ENCODE measurements at places on chromosomes 16 and 17.
A peak's percentile ranks its signal among the peaks of the same experiment; 100 is the strongest.

DNA sequence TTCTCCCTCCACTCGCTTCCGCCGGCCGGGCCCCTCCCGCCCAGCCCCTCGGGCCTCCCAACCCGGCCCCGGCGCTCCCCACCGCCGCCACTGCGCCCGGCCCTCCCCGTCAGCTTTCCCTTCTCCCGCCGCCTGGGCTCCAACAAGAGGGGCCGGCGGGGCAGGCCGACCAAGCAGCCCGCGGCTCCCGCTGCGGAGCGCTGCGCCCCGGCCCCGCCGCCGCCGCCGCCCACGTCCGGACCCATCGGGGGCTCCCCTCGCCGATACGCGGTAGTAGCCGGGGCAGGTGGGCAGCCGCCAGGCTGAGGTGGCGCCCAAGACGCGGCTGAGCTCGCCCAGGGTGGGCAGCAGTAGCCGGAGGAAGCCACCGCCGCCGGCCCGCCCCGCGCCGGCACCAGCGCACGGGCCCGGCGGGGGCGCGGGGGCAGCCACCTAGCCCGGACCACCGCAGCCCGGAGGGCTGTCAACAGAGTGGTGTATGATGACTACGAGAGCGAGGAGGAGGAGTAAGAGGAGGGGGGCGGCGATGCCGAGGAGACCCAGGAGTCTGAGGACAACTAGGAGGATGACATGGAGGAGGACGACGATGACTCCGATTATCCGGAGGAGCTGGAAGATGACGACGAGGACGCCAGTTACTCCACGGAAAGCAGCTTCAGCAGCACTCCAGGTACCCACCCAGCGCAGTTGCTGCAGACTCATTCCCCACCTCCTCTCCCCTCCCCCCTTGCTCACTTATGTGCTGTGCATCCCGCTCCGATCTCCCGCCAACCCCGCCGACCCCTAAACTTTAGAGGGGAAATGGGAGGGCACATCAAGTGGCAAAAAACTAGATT, 498 bp downstream of the LRRC37B start:
- DNase-seq = peak; percentile 27

GRCh38 chr17:32136856-32137255, 5.4 kb upstream of the RHOT1 start:
- no peak for DNase-seq

GRCh38 chr17:81391293-81391935, 3.8 kb upstream of the BAHCC1 start:
- DNase-seq = no peak

DNA sequence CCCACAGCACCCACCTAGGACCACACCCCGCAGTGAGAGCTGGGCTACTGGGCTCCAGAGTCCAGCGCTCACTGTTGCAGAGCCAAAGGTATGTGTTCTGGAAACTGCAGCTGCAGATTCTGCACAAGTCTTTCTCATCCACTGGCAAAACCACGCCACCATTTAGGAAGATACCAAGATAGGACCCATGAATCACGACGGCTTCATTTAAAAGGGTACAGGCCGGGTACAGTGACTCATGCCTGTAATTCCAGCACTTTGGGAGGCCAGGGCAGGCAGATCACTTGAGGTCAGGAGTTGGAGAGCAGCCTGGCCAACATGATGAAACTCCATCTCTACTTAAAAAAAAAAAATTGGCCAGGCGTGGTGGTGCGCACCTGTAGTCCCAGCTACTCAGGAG, 18.8 kb downstream of the FOXF1 start:
- DNase-seq = no peak

DNA sequence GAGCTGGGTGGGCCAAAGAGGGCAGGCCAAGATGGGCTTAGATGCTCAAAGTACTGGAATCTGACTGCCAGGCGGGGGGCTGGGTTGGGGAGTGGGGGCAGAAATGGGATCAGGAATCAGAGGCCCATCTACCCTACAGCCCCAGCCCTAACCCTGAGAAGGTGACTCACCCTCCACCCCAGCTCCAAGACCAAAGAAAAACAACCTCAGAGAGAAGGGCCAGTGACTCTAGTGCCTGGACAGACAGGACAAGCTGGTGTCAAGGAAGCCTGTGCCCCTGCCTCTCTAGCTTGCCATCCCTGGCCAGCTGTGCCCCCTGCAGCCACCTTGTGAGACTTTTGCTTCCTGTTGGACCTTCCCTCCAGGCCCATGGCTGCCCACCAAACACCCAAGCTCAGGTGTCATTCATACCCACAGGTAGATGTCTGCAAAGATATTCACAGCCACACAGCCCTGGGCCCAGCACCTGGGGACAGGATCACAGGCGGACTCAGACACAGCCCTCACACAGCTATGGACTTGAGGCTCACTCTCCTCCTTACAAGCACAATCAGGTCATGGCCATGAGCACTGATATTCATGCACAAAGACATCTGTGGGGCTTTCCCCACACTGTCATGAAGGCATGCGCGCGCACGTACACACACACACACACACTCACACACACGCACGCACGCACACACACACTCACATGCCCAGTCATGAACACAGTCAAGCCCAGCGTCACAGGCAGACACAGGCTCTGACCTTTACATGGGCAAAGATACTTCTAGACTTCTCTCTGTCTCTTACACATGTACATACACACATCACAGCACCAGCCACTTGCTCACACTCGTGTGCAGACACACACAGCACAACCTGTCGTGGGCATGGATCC, 2.8 kb downstream of the WNT3 start:
- DNase-seq = no peak

DNA sequence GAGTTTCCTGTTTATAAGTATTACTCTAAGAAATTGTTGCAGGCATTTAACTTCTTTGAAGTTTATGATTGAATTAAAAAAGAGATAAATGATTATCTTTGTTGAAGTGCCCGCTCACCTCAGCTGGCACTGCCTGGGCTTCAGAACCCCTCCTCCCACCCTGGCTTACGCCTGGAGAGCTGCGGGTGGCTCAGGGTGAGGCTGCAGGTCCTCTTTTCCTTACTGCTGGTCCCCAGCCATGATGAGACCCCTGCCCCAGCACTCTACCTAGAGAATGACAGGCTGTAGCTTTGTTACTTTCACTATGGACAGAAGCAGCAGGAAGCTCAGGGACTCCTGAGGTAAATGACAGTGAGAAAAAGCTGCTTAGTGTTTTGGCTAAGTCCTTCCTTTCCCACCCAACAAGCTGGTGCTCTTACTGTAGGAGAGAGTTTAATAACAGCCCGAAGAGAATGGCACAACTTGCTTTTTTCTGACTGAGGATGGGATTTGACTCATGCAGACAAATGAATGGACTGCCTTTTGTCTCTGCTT, 62.1 kb downstream of the EPN2 start:
- no peak for DNase-seq

DNA sequence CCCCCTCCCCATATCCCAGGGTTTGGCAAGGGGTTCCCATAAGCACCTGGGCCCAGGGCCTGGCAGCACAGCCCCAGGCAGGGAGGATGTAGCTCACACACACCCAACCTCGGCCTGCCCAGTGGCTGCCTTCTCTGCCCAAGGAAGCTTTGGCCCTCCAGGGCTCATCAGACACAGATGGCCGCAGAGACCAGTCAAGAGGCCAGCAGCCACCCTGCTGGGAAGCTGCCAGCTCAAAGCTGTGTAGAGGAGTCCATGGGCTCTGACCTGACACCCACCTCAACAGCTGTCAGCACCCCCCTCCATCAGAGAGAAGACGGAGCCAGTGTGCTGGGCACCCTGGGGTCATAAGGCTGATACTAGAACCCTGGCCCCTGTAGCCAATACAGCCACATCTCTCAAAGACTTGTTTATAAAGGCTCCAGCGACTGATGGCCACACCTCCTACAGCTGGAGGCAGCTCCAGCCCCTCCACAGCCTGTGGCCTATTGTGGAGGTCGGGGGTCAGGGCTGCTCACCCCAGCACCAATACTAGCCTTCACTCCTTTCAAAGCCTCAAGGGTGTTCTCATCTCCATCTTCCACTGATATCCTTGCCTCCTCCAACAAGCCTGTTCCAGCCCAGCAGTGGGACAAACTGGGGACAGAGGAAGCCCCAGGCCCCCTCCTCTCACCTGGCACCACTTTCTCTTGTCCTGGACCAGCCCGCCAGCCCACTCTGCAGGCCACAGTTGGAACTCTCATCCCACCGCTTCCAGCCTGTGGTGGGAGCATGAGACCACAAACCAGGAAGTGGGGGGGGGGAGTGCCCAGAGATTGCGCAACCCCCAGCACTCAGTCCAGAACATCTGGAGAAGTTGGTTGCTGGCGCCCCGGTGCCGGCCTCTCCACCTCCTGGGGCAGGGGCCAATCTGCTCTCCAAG, 2.2 kb upstream of the MPG start:
- DNase-seq = no peak

- DNase-seq = no peak
These were observed 34.4 kb upstream of the RAB11FIP4 start for GRCh38 chr17:31357091-31357490.

DNA sequence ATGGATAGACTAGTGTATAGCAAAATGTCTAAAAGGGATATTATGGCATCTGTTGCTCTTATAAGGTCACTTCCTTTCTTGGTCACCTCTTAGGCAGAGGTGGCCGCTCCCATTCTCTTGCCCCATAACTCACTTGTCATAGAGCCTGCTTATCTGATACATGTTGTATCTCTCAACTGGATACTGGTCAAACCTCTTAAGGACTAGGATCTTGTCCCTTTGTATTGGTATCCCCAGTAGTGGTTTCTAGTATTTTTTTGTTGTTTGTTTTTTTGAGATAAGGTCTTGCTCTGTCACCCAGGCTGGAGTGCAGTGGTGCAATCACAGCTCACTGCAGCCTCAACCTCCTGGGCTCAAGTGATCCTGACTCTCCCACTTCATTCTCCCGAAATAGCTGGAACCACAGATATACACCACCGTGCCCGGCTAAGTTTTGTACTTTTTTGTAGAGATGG, 27.0 kb downstream of the ZSWIM7 start:
- no peak for DNase-seq

DNA sequence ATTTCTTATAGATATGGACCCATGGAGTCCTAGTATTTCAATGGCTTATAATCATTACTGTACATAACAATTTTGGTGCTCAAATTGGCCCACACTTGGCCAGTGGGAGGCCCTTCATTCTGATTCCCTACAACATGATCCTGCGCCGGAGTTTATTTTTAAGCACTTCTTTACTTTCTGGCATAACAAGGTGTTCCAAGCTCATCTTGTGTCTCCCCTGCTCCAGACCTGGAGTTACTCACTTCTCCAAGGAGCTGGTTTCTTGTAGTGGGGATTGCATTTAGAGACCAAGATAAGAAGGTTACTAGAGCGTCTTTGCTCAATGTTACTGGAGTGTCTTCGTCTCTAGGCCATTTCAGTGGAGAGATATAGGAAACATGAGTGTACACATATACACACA, 87.9 kb downstream of the MSI2 start:
- no peak for DNase-seq

GRCh38 chr16:64696866-64697265, 425.0 kb downstream of the CDH11 start:
- no peak for DNase-seq

- no peak for DNase-seq
These were observed 2.9 kb downstream of the HIGD1B start for GRCh38 chr17:44850612-44851011.

- DNase-seq = no peak
These were observed 16.8 kb downstream of the NQO1 start for GRCh38 chr16:69709456-69710084.

GRCh38 chr17:47719411-47720152, 13.5 kb upstream of the TBX21 start:
- DNase-seq = peak; percentile 75

DNA sequence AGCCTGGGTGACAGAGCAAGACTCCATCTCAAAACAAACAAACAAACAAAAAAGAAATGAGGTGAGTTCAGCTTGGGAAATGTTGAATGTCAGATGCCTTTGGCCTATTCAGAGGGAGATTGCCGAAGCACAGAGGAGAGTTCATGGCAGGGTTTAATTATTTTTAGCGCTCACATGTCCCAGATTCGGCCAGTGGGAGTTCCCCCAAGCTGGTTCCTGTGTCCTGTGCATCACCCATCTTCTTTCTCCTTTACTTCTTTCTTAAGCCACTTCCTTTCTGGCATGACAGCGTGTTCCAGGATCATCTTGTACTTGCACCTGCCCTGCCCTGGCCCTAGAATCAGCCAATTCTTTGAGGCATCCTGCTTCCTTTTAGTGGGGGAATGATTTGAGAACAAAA, 9.2 kb downstream of the MPV17L start:
- DNase-seq = no peak

DNA sequence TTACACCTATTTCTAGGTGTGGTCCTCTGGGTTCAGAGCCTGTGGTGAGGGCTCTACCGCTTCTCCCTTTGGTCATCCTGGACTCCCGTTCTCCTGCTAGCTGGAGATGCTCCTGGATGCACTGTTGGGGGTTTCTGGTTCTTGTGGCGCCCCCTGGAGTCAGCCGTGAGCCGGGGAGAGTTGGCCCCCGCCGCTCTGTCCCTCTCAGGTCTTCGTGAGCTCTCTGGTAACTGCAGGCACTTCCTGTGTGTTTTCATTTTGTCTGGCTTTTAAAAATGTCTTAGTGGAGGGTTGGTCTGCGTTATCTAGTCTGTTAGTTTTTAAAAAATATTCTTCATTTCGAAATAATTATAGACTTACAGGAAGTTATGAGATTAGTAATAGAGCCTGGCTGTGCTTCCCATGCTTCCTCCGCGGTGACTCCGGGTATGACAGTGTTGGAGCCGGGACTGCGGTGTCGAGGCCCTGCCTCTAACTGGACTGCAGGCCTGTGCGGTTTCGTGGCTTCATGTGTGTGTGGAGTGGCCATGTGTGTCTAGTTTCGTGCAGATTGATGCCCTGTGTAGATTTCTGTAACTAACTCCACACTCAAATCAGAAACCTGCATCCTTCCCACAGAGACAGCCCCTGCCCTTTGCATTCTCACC, 78.0 kb upstream of the ZNF750 start:
- DNase-seq = no peak

DNA sequence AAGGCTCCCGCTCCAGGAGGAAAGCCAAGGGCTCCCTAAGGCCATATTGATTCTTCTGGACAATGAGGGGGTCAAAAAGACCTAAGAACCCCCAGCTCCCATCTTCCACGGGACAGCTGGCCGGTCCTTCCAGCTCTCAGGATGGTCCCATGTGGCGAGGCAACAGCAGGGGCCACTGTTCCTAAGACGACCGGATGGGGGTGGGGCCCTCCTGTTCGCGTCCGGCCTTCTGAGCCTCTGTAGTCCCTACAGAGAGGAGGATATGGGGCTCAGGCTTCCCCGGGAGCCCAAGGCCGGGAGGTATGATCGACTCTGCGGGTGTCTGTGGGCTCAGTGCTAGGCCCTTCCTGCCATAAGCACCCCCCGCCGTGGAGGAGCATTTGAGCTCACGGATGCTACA, 6.0 kb upstream of the DCXR start:
- no peak for DNase-seq

- DNase-seq = no peak
These were observed 322.0 kb downstream of the ABCC12 start for GRCh38 chr16:47833771-47834170.

DNA sequence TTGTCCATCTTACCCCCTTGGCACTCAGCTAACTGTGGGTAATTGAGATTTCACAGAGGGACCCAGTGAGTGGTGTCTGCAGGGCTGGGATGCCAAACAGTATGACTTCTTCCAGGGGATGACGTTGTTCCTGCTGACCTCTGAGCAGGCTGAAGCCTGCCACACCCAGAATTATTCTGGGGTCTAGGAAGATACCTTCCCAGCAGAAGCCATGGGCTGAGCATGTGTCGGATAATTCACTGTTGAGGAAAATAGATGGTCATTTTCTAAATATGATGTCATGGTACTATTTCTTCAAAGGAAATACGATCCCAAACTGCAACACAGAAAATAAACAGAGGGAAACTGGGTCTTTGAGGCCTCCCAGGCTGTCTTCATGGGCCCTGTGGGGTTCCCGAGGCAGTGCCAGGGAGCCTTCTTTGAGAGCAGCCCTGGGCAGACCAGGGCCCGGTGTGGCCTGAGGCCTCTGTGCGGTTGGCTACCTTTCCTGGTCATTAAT, 17.4 kb downstream of the WNT9B start:
- DNase-seq = no peak

All from stimulated activated CD8-positive, alpha-beta memory T cell treated with anti-CD3 and anti-CD28 coated beads, Interleukin-15, amount 100 ng/mL, for 48 hours (primary cell).